ENCODE measurements at places on chromosomes 1 and 21.

DNA sequence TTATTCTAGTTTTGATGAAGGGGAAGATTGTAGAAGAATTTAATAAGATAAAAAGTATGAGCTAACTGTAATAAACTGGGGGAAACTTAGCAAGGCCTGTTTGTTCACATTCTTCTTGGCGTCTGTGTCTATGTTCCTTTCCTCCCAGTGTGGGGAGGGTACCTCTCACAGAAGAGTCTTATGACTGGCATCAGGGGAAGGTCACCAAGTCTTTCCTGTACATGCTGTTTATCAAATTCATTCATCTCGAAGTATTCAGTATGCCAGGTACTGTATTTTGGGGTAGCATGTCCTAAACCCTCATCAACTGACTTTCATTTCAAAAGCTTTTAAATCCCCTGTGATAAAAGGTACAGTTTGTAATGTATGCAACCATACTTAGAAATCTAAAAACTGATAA is 78.4 kb downstream of the HS2ST1 start:
- DNase-seq: no peak

DNA sequence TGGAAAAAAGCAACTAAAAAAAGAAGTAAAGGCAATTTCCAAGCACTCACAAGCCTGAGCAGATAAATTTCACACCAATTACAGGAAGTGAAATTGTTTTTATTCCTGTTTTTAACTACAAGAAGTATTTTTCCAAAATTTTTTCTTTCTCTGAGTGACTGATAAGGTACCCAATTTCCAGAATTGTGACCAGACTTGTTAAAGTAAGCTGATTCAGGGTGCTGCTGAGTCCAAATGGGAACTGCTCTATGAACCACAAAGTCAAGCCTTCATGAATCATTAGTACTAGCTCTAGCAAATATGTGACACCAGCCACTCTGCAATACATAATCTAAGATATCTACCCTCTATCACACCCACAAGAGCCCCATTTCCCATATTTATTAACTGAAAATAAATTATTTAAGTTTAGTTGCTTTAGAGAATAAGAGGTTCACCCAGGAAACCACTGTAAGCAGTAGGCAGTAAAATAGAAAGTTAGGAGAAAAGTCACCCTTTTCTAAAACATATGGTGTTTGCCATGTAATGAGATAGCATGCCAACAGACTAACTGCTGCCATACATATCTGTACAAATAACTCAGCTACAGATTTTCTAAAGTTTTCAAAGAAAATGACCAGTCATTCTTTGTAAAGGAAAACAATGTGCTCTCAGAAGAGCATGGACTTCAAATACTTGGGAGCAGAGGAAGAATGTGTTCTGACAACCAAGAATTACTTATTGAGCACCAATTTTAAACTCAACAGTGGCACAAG is 43.1 kb upstream of the TNFSF18 start:
- no peak for DNase-seq

- no peak for DNase-seq
Observed at GRCh38 chr1:150406483-150406882, 42.5 kb downstream of the RPRD2 start.

- DNase-seq: peak; percentile 49
Observed at GRCh38 chr1:100834777-100835660, 59.6 kb downstream of the EXTL2 start.

GRCh38 chr1:2555634-2556276 is 416 bp upstream of the TNFRSF14 start:
- DNase-seq: peak; percentile 76

Data from Kasumi-1 (cell line).